ENCODE measurements at places on chromosomes 7 and 10.

- peak; percentile 55 for DNase-seq
These were observed 4.6 kb downstream of the CHST3 start for GRCh38 chr10:71968553-71969474.

DNA sequence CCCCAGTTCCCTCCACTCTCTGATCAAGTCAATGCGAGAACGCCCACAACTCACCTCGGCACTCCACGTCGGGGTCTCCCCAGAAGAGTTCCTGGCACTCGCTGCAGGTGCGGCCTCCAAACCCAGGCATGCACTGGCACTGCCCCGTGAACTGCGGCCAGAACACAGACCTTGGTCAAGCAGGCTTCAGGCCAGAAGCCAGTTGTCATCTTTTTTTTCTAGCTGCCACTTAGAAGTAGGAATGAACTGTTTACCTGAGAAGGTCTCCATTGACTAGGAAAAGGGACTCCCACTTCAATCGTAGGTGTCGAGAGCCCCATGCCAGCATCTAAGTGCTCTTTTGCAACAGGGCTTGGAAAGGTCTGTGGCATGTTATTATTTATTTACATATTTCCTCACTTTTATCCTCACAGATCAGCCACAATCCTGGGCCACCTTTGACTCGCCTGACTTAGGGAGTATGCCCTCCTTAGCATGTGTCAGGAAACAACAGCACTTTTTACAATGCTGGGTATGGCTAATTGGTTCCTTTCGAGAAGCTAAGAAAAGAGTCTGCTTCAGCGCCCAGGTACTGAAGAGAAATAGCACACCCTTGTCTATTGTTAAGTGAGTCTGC is 51.7 kb downstream of the LAMB1 start:
- no peak for DNase-seq

DNA sequence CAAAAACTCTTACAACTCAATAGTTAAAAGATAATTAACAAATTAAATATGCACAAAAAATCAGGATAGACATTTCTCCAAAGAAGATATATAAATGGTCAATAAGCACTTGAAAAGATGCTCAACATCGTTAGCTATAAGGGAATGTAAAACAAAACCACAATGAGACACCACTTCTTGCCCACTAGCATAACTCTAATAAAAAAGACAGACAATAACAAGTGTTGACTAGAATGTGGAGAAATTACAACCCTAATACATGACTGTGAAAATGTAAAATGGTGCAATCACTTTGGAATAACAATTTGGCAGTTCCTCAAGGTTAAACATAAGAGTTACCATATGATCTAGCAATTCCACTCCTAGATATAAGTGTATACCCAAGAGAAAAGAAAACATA is 74.3 kb upstream of the PCGF5 start:
- no peak for DNase-seq

- DNase-seq, result no peak
These were observed 32.7 kb upstream of the NPVF start for GRCh38 chr7:25260862-25261494.

DNA sequence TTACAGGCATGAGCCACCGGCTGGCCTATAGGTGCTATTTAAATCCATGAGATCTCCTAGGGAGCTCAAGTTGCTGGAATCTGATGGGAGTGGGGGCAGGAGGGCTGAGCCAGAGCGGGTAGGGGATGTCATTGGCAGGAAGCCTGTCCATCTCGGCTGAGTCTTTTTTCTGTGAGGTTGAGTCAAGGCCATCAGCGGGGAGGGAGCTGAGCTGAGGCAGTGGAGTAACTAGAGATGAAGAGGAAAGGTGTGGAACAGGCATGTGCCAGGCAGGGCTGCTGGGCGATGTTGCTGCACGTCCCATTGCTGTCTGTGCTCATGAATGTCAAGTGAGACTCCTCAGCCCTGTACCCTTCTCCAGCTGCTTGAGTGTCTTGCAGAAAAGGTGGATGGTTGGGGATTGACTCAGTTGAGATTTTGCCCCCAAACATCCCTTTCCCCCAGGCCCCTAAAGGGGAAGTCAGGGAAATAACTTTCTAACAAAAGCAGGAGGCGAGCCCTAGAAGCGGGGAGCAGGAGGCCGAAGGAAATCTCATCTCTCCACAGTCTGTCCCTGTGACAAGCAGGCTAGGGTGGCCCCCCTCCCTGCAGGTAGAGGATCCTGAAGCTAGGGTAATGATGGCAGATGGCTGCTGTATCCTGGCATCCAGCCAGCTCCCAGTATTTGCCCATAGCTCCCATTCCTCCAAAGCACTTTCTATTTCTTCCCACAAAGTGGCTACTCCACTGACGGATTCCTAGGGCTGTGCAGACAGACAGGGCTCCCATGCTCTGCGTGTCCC is 5.4 kb downstream of the ATP6V1F start:
- DNase-seq, result no peak
